ENCODE measurements at places on chromosomes 11 and 22. TPM values are rescaled to one million over a fixed set of nuclear protein-coding genes. Genes with fewer than 3 reads are reported as not detected.

Gene C11orf16
- total RNA-seq, result not detected

DNA sequence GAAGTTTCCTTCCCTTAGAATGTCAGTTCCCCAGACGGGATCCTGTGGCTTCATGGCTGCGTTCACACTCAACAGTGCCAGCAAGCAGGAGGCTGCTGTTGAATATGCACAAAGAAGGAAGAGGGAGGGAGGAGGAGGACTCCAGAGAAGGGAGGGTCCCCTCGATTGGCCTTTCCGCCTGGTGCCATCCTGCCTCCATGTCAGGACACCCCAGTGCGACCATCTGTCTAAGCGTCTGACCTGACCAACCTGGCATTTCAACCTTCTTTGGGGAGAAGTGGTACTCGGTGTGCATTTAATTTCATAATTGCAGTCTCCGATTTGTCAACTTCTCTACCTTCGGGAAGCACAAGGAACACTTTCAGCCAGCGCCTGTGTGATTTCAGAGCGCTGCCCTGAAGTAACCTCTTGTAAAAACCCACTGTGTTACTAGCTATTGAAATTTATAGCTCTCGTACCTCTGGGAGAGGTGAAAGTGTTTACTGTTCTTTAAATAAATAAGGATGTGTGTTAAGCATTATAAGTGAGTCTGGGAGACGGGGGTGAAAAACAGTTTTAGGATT, 1491.9 kb downstream of the TBC1D22A start:
- no peak for DNase-seq

Gene OR8D4
- total RNA-seq, result not detected

Gene APOBEC3B
- total RNA-seq, result not detected

GRCh38 chr11:22582151-22582410, 43.5 kb downstream of the FANCF start:
- no peak for DNase-seq

GRCh38 chr11:101706541-101706940, 122.7 kb upstream of the TRPC6 start:
- DNase-seq, result no peak

Gene GAS2
- total RNA-seq, result 0.86 TPM

Gene OR2D2
- total RNA-seq, result 0.71 TPM

Gene ALX4
- total RNA-seq, result not detected

- DNase-seq, result no peak
Measured at GRCh38 chr11:77401486-77402217, 72.2 kb downstream of the PAK1 start.

DNA sequence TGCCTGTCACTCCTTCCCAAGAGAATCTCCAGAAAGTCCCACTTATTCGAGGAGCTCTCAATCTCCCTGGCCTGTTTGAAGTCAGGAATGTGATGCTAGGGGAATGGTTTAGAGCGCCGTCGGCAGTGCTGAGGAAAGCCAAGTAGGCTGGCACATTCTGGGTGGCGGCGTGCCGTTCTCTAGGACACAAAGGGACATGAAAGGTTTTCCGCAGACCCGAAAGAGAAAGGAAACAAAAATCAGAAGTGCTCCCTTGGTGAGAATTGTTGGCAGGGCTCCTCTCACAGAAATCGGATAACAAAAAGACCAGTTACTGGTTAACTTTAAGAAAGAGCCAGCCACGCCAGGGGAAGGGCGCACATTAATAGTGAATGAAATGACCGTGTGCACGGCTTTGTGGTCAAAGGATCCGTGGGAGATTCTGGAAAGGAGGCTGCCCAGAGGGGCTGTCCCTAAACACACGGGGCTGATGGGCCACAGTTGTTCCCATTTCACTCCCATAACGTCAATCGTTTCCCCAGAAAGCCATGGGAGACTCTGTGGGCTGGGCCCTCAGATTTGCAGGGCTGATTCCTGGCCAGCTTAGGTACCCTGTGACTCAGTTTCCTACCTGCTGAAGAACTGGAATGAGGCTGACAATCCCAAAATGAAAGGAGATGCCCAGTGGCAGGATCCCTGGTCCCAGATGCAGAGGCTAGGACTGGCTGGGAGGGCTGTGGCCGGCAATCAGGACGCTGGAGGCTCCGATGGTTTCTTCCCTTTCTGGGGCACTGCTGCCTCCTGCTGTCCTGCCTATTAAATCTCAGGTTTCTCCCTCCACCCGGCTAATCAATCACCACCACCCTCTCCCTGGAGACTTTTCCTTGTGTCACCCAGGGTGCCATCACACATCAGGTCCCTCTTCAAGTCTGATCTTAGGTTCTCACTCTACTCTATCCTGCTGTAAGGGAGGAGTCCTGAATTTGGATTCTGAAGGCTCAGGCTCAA, 82.3 kb downstream of the RCN1 start:
- peak; percentile 53 for DNase-seq

DNA sequence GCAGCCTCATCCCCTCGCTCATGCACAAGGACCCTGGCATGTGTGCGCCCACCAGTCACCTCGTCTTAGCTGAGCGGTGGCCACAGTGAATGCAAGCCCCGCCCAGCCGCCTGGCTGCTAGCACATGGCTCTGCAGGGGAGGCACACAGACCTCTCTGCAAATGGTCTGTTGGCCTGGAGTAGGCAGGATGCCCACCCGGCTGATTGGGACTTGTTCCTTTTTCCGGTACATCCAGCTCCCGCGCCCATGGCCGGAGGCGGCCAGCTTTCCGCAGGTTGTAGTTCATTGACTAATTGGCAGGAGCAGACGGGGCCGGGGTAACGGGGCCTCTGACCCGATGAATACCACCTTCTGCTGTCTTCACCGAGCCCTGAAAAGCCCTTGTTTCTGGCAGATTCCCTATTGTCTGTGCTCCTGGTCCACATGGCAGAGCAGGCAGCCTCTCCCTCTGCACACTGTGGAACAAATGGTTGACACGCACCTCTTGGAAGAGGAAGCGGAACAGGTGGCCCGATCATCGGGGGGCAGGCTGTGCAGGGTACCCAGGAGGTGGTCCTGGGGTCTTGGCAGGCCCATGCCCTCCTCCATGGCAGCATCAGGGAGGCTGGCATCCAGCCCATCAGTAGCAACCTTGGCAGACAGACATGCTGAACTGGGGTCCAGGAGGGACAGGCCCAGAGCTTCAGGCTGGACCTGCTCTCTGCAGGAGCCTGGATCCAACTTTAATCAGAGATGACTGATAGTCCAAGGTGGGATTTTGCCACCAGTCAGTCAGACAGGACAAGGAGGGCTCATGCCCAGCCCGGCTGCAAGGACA, 1512.0 kb downstream of the BRD1 start:
- DNase-seq, result no peak

- no peak for DNase-seq
Measured at GRCh38 chr22:48851933-48852549, 975.6 kb downstream of the BRD1 start.

- no peak for DNase-seq
Measured at GRCh38 chr11:95923439-95923727, 524 bp downstream of the MTMR2 start.

DNA sequence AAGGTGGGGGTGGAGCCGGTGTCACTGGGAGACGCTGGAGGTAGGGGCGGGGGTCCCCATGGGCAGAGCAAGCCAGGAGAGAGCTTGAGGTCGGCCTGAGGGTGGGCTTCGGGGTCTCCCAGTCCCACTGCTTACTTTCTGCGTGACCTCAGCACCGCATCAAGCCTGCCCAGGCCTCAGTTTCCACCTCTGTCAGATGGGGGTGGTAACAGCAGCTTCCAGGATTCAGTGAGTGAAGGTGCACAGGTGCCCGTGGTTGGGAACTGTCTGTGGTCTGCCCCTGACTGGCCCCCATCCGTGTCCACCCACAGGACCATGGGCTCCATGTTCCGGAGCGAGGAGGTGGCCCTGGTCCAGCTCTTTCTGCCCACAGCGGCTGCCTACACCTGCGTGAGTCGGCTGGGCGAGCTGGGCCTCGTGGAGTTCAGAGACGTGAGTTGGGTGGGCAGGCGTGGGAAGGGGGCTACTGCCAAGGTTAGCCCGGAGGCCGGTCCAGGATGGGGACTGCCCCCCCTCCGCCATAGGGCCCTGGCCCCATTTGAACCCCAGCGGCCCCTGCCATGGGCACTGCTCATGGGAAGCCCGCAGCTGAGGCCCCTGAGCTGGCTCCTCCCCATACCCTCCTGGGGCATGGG, 2.2 kb downstream of the TCIRG1 start:
- DNase-seq, result no peak

Gene OR52E8
- not detected for total RNA-seq

GRCh38 chr22:48721395-48721669, 1106.3 kb downstream of the BRD1 start:
- DNase-seq, result no peak

Gene CTNND1
- total RNA-seq, result 6.0 TPM

- no peak for DNase-seq
Measured at GRCh38 chr11:47599902-47600301, 5.7 kb upstream of the C1QTNF4 start.

Gene PLXNB2
- total RNA-seq, result 2.6 TPM

DNA sequence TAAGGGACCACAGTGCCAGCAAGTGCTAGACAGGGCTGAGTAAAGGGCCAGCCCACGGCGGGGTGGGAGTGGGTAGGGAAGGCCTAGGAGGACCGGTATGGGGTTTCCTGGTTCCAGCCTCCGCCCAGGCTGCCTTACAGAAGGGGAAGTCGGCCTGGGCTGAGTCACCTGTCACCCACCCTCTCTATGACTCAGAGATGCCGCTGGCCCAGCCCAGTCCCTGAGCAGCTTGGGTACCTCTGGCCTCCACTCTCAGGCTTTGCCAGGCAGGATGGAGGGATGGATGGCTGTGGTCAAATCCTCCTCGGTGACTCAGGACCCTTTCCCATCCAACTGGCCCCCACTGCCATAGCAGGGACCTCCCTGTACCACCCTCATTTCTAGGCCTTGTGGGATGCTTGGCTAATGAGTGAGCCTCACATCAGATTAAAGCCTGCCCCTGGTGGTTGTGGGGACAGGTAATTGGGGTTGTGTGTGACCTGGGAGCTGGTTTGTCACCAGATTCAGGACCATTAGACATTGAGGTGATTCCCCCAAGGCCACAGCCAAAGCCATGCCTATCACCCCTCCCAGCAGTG, 13.9 kb downstream of the SLC35E4 start:
- no peak for DNase-seq

Gene PIWIL4
- 0.30 TPM for total RNA-seq

DNA sequence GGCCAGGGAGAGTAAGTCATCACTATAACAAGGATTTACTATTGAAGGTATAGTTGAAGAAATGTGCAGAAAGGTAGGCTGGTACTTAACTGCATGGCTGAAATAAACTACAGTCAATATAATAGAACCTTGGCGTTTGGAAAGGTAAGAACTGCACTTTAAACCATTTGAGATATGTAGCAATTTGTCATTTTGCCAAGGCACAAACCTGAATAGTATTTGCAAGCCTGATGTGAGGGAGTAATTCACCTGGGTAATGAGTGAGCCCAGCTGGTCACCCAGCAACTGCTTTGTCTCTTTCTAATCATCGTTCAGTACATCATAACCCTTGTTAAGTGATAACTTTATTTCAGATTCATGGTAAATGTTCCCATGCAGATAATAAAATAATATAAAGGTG, 62.3 kb upstream of the SCUBE2 start:
- no peak for DNase-seq

- no peak for DNase-seq
Measured at GRCh38 chr11:76313271-76313670, 67.7 kb downstream of the THAP12 start.

Gene PTPRCAP
- 348 TPM for total RNA-seq

All from Karpas-422 (cell line).